AG20443 (cell line): ENCODE measurements at places on chromosomes 16 and 17.

- no peak for DNase-seq
These were observed 101.5 kb downstream of the SEC14L1 start for GRCh38 chr17:77242118-77242851.

DNA sequence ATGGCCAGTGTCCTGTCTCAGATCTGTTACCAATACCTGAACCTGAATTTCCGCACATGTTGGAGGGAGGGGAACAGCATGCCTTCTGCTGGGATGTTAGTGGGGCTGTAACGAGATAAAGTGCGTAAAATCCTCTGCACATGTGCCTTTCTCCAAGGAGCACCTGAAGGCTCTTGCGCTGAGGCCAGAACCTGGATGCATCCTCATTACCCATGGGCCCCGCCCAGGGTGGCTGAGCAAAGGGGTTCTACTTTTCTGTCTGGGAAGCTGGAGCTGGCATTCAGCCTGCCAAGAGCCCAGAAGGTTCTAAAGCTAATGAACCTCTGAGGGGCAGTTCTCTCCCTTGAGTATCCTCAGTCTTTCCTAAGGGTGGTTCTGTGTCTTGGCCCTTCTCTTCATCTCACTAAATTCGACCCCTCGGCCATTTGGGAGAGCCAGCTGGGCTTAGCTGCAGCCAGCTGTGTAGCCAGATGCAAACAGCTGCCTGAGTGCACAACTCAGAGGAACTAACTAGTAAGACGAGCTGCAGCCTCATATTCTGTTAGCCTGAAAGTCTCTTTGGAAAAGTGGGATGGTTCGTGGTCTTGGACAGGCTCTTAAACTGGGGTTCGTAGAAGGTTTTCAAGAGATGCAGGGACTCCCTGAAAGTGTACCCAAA is 2.5 kb downstream of the ITGA3 start:
- no peak for DNase-seq

GRCh38 chr17:37745801-37746426 is 1.1 kb upstream of the HNF1B start:
- DNase-seq, result no peak

DNA sequence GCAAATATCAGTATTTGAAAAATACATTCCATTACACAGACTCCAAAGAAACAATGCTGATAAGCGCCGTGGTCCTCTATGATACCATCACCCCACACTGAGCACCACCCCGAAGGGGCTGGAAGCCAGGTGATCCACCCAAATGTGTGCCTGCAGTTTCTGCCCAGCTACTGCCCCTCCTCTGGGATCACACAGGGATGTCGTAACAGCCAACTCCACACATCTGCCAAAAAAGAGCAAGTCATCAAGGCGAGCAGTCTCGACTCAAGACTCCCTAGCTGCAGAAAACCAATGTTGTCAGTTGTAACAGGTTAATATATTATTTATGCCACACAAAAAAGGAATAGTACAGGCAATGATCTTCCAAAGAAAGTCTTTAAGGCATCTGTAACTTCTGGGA is 21.0 kb downstream of the CYB5D2 start:
- DNase-seq, result peak; percentile 88

GRCh38 chr16:56355221-56355620 is 70.1 kb downstream of the AMFR start:
- no peak for DNase-seq

GRCh38 chr16:5633845-5634440 is 536.3 kb upstream of the EEF2KMT start:
- DNase-seq, result peak; percentile 22
